Placental pericyte (primary cell): ENCODE measurements at places on chromosomes 3 and 15. TPM values are rescaled to one million over a fixed set of nuclear protein-coding genes. Genes with fewer than 3 reads are reported as not detected.

NAALADL2 gene
- 2.7 and 4.2 TPM in 2 replicates for total RNA-seq

UTS2B gene
- 0.22 and 1.3 TPM in 2 replicates for total RNA-seq

TMEM158 gene
- 70.0 and 453 TPM in 2 replicates for total RNA-seq

HRH1 gene
- total RNA-seq: 21.5 and 27.8 TPM in 2 replicates

MPI gene
- 49.5 and 88.6 TPM in 2 replicates for total RNA-seq

U2SURP gene
- total RNA-seq: 74.6 and 91.9 TPM in 2 replicates

RGMA gene
- not detected in 2 replicates for total RNA-seq

SI gene
- total RNA-seq: not detected in 2 replicates

EOMES gene
- total RNA-seq: not detected in 2 replicates

LRRN1 gene
- not detected in 2 replicates for total RNA-seq

CACNA1D gene
- total RNA-seq: under 0.01 TPM in 2 replicates

OPA1 gene
- 63.7 and 73.7 TPM in 2 replicates for total RNA-seq

KNG1 gene
- not detected in 2 replicates for total RNA-seq

ARNT2 gene
- 4.8 and 8.6 TPM in 2 replicates for total RNA-seq

ENTPD3 gene
- total RNA-seq: 0.22 and 0.29 TPM in 2 replicates

HIGD2B gene
- total RNA-seq: not detected in 2 replicates

CSPG4 gene
- total RNA-seq: 15.3 and 83.2 TPM in 2 replicates

PATL2 gene
- 0.44 and 1.9 TPM in 2 replicates for total RNA-seq

SEMA6D gene
- total RNA-seq: 25.8 and 28.2 TPM in 2 replicates

CLDN18 gene
- not detected in 2 replicates for total RNA-seq

UACA gene
- 104 and 382 TPM in 2 replicates for total RNA-seq

LDHAL6B gene
- not detected in 2 replicates for total RNA-seq

KCNMB2 gene
- total RNA-seq: not detected in 2 replicates

GOLGA6L4 gene
- total RNA-seq: 0.66 and 1.1 TPM in 2 replicates
